ENCODE measurements at places on chromosomes 1 and 21.

DNA sequence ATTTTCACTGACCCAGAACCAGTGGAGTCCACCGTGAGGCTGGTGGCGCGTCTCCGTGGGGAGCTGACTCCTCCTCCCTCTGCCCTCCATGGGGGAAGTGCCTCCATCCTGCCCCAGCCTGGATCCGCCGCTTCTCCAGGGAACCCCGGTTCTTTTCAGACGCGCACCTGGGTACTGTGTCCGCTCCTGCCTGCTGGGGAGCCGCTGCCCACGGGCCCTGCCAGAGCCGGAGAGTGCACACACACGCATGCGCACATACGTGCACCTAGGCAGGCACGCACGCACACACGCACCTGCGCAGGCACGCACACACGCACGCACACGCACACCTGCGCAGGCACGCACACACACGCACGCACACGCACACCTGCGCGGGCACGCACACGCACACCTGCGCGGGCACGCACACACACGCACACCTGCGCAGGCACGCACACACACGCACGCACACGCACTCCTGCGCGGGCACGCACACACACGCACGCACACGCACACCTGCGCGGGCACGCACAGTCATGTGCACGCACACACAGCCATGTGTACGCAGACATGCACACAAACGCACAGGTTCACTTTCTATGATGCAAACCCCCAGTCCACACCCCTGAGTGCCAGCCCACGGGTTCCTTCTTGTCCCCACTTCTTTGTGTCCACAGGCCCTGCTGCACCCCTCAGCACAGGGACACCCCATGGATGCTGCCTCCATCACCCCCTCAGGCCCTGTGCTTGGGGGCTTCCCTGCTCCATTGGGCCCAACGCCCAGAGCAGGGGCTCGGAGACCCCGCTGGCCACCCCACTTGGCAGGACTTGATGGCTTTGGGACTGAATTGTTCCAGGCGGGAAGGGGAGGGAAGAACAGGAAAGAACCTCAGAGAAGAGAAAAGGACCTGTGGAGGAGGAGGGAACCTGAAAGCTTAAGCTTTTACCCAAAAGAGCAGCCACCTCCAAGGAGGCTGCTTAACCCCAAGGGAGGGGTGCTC lies 42.7 kb downstream of the MORN1 start:
- peaks cover 30% of the 10 kb centered on the region for H3K27me3 ChIP-seq
- H3K36me3 ChIP-seq: no peaks in the 10 kb centered on the region
- H3K4me3 ChIP-seq: no peak overlapping the region

DNA sequence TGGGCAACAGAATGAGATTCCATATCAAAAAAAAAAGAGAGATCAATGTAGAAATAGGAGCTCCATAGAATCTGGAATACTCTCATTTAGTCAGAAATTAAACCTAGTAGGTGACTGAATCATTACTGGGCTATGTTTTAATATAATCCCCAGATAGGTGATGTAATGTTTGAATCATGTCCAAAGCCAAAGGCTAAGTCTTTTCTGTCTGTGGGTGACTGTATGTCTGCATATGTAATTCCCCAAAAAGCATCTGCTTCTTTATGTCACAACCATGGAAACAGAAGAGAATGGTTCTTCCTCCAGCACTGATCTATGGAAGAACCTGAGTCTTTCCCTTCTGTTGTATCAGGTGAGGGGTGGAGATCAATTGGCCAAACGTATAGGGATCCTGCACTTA lies 5.8 kb downstream of the LAMC2 start:
- DNase-seq: peak; percentile 86
- no peaks in the 10 kb centered on the region for H3K36me3 ChIP-seq
- peak overlapping the region; percentile 94 for H3K27ac ChIP-seq
- no peak overlapping the region for H3K4me3 ChIP-seq
- no peaks in the 10 kb centered on the region for H3K27me3 ChIP-seq

- H3K27me3 ChIP-seq: peaks cover 5% of the 10 kb centered on the region
- DNase-seq: no peak
- no peak overlapping the region for H3K4me3 ChIP-seq
- no peak overlapping the region for H3K27ac ChIP-seq
- no peaks in the 10 kb centered on the region for H3K36me3 ChIP-seq
These were observed 18.5 kb upstream of the LRRN2 start for GRCh38 chr1:204703826-204704612.

- H3K36me3 ChIP-seq: no peaks in the 10 kb centered on the region
- no peak overlapping the region for H3K4me3 ChIP-seq
- no peaks in the 10 kb centered on the region for H3K27me3 ChIP-seq
- no peak for DNase-seq
- no peaks in the 10 kb centered on the region for H3K4me1 ChIP-seq
- no peak overlapping the region for H3K27ac ChIP-seq
These were observed 45.0 kb downstream of the UBE2G2 start for GRCh38 chr21:44756423-44757185.

DNA sequence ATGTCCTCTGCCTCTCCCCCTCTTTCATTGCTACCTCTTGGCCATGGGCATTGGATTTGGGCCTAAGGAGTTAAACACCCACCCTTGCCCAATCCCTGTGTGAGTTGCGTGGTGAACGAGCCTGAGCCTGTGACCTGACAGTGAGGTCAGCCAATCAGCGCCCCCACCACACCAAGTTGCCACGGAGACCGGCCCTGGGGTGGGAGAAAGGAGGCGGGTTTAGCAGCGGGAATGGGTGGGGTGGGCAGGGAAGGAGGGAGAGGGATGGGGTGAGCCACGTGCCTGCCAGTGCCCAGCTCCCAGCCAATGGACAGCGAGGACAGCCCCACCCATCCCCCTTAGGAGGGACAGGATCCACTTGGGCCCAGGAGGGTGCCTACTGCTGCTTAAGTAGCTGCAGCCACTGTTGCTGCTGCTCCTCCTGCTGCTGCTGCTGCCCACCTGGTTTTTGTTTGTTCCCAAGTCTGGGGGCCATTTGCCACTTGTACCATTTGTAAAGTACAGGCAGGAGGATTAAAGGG lies 9.5 kb downstream of the ZBTB7B start:
- DNase-seq: peak; percentile 50
- H3K36me3 ChIP-seq: no peaks in the 10 kb centered on the region
- H3K27ac ChIP-seq: no peak overlapping the region
- H3K4me1 ChIP-seq: peaks cover 6% of the 10 kb centered on the region
- H3K4me3 ChIP-seq: no peak overlapping the region
- H3K27me3 ChIP-seq: no peaks in the 10 kb centered on the region

DNA sequence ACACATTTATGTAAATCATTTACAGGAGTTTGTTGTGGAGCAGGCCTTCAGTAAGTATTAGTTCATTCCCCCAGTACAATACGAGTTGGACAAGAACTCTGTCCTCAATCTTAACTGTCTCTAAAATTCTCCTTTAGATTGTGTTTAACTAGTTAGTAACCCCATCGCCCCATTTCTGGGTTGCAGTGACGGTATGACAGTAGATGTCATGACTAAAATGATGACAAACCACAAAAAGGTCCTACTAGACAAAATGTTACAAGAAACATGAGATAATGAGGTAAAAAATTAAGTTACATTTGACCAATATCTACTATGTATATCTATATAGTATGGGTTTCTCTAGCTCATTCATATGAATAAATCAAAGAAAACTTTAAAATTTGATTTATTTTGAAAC lies 41.1 kb downstream of the CD58 start:
- peaks cover 6% of the 10 kb centered on the region for H3K36me3 ChIP-seq
- no peak overlapping the region for H3K4me3 ChIP-seq
- H3K27me3 ChIP-seq: no peaks in the 10 kb centered on the region
- no peak for DNase-seq
- H3K4me1 ChIP-seq: no peaks in the 10 kb centered on the region

DNA sequence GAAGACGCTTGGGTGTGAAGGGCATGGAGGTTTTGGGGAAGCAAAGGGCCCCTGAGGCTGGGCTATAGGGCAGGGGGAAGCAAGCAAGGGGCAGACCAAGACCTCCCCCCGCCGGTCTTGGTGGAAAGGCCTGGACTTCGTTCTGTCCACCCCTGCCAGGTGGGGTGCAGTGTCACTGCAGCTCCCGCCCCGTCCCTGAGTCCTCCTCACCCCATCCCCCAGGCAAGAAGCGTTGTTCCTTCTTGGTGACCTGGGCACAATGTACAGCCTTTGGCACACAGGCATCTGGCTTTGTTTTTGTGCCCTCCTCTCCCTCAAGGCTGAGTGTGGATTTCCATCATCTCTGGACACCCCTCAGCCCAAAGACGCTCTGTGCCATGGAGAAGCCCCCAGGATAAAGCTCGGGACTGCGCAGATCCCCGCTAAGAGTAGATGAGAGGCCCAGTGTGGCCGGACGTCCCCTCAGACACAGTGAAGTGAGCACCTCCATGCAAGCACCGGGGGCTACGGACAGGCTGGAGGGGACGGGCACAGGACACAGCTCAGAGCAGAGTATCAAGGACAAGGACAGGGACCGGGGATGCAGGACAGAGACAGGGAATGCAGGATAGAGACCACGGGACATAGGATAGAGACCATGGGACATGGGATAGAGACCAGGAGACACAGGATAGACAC lies 89.4 kb upstream of the ACTRT2 start:
- no peaks in the 10 kb centered on the region for H3K4me1 ChIP-seq
- peaks cover 49% of the 10 kb centered on the region for H3K27me3 ChIP-seq
- no peak for DNase-seq
- no peak overlapping the region for H3K4me3 ChIP-seq

All from SJCRH30 (cell line).